ENCODE measurements at places on chromosomes 5 and 9. TPM values are rescaled to one million over a fixed set of nuclear protein-coding genes. Genes with fewer than 3 reads are reported as not detected.

DNA sequence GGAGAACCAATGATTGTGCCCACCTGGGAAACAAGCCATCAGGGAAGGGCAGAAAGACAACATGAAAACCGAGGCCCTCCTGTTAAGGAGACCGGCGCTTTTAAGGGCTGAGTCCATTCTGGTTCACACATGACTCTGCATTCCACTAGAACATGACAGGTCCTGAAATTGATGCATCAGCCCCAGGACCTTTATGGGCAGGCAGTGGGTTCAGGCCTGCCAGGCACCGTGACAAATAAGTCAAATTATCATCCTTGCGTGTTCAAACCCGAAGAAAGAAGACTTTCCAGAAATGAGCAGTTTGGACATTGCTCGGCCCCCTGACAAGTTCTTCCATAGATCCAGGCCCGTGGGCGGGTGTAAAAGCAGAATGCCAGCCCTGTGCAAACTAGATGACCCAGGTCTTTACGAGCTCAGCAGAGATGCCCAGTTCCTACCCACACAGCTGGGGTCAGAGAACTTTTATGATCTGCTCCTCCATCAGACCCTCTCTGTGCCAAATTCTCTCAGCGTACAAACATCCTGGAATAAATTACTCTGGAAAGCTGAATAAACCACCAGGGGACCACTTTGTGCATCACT, 295.5 kb upstream of the WWC1 start:
- DNase-seq: no peak

IL33 gene
- total RNA-seq: 40.1 TPM

DNA sequence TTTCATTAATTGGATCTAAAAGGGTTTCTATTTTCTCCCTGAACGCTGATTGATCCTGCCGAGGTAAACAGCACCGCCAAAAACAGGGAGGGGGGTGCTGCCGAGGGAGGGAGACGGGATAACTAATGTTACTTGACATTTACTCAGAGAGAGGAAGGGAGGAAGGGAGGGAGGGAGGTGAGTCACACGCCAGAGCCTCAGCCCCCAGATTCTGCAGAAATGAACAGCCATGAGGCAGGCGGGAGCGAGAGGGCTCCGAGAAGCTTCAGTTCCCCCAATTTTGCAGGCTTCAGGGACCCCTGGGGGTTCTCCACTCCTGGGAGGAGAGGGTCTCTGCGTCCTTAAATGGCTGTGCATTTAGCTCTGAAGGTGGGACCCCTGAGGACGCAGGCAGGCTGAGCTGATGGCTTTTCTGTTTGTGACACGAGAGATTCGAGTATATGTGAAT, 59.1 kb upstream of the IER5L start:
- DNase-seq: no peak

MZB1 gene
- total RNA-seq: 0.61 TPM

- no peak for DNase-seq
These were observed 11.2 kb upstream of the CFAP95 start for GRCh38 chr9:69809304-69809863.

DNA sequence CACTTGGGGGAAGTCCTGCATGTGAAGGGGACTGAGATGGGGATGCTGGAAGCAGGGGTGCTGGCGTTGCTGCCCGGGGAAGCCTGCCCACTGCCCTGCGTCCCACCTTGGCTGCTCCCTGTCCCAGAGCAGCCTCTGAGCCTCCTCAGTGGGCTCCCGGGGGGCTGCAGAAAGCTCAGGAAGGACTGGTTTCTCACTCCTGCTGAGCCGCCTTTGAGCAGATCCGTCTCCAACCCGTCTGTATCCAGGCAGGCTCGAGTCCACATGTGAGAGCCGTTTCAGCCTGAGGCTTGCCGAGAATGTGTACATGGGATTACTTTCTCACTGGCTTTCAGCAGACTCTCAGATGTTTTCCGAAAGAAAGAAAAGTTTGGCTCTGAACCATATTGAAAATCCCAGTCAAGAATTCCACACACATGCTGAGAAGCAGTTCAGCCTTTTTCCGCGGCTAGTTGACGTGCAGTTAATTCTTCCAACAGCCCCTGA, 95.3 kb upstream of the COL5A1 start:
- DNase-seq: no peak
